ENCODE measurements at places on chromosomes 6 and 20. TPM values are rescaled to one million over a fixed set of nuclear protein-coding genes. Genes with fewer than 3 reads are reported as not detected.

DNA sequence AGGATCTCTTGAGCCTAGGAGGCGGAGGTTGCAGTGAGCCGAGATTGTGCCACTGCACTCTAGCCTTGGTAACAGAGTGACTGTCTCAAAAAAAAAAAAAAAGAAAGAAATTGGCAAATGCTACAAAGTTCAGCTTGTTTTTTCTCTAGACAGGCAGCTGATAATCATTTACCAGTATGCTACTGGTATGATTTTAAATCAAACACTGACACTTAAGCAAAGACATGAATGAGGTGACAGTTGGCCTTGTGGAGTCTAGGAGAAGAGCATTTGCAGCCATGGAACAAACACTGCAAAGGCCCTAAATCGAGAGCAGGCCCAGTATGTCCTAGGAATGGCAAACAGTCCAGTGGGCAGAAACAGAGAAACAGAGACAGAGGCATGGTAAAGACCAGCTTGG is 99.7 kb upstream of the CEP85L start:
- no peaks in the 10 kb centered on the region for H3K36me3 ChIP-seq
- H3K27me3 ChIP-seq: no peaks in the 10 kb centered on the region
- peaks cover 3% of the 10 kb centered on the region for H3K4me1 ChIP-seq
- DNase-seq: no peak

DNA sequence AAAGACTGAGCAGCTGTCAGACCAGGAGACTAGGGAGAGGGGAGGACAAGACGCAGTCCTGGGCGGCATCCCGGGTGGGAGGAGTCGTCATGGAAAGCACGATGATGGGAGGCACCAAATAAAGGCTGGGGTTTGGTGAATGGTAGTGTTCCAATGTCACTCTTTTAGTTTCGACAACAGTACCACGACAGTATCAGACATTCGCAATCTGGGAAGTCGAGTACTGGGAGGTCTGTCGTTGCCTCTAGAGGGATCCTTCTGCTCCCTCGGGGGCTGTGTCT is 32.1 kb downstream of the PSMG4 start:
- no peaks in the 10 kb centered on the region for H3K27me3 ChIP-seq
- DNase-seq: no peak
- no peak overlapping the region for H3K4me3 ChIP-seq
- H3K36me3 ChIP-seq: no peaks in the 10 kb centered on the region

DNA sequence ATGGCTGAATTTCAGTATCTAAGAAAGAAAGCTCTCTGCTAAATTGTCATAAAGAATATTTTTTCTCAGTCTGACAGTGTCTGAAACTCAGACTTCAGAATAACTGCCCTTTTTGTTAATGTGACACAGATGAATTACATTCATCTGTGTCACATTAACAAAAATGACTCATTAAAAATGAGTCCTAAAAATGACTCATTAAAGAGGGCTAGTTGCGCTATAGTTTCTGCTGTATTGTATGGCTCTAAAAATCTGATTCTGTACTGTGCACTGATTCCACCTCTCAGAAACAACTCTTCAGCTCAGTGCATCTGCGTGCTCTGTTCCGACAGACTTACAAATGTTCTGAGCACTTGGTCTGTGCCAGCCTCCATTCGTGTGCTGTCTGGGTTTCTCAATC is 15.0 kb downstream of the RNF114 start:
- H3K27ac ChIP-seq: no peak overlapping the region
- no peak for DNase-seq
- no peak overlapping the region for H3K4me3 ChIP-seq
- no peaks in the 10 kb centered on the region for H3K4me1 ChIP-seq
- peaks cover 12% of the 10 kb centered on the region for H3K36me3 ChIP-seq
- H3K27me3 ChIP-seq: no peaks in the 10 kb centered on the region

DNA sequence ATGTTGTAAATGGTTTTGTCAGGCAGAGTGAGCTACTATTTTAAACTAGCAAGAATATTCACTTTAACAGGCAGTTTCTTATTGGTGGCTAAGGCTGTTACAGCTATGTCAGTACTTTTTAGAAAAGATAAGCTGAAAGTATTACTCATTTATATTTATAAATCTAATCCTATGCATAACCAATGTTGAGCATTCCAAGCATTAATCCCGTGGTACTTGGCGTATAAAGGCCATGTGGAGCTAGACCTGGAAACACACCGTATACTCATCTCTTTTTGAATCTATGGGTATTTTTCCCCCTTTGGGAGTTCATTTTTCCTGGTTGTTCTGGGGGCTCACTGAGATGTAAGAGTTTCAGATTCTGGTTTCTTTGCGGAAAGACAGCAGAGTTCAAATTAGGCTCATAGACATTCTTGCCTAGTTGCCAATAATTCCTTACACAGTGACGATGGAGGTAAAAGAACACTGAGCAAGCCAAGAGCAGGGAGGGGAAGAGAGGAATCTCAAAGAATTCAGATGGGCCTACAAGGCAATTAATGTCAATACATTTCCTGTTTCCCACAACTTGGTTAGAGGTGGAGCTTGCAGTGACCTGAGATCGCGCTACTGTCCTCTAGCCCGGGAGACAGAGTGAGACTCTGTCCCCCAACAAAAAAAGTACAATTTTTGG is 211.5 kb downstream of the SOX4 start:
- H3K4me3 ChIP-seq: no peak overlapping the region
- no peak overlapping the region for H3K27ac ChIP-seq
- no peaks in the 10 kb centered on the region for H3K4me1 ChIP-seq
- no peaks in the 10 kb centered on the region for H3K27me3 ChIP-seq
- DNase-seq: no peak

DNA sequence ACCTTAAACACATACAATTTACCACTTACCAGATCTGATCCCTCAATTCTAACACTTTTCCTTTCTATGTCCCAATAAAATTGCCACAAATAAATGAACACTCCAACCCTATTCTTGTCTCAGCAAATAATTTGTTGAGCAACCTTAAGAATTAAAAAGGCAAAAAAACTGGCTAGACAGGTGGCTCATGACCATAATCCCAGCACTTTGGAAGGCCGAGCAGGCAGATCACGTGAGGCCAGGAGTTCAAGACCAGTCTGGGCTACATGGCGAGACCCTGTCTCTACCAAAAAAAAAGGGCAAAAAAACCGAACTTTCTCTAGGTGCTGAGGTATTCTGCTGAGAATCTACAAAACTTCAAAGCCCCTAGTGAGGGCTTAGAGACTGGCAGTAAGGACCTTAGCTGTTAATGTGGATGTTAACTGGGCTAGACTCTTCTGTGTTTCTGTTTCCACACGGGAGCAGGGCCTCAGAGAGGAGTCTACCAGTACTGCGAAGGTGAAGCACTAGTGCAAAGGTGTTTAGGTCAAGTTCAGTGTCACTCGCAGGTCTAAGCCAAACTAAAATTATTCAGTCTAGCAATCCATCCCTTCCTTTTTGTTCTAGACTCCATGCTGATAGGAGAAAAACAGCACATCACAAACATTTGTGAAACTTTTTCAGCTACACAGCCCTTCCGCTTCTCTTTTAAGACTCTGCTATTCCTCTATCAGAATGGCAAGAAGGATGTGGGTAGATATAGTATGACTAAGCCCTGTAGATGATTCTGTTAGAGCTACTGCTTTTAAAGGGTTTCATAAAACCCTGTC is 2.6 kb downstream of the FASTKD5 start:
- DNase-seq: no peak
- no peaks in the 10 kb centered on the region for H3K27me3 ChIP-seq
- H3K27ac ChIP-seq: no peak overlapping the region
- H3K4me1 ChIP-seq: peaks cover 19% of the 10 kb centered on the region
- no peak overlapping the region for H3K4me3 ChIP-seq

- H3K27ac ChIP-seq: no peak overlapping the region
- H3K36me3 ChIP-seq: no peaks in the 10 kb centered on the region
- H3K4me1 ChIP-seq: peaks cover 6% of the 10 kb centered on the region
- no peaks in the 10 kb centered on the region for H3K27me3 ChIP-seq
- no peak overlapping the region for H3K4me3 ChIP-seq
Observed at GRCh38 chr20:36579996-36580545, 6.7 kb downstream of the TGIF2 start.

- H3K4me1 ChIP-seq: no peaks in the 10 kb centered on the region
- DNase-seq: no peak
- H3K27ac ChIP-seq: no peak overlapping the region
- H3K4me3 ChIP-seq: no peak overlapping the region
- no peaks in the 10 kb centered on the region for H3K36me3 ChIP-seq
- H3K27me3 ChIP-seq: no peaks in the 10 kb centered on the region
Observed at GRCh38 chr6:136411025-136411325, 121.3 kb upstream of the BCLAF1 start.

DNA sequence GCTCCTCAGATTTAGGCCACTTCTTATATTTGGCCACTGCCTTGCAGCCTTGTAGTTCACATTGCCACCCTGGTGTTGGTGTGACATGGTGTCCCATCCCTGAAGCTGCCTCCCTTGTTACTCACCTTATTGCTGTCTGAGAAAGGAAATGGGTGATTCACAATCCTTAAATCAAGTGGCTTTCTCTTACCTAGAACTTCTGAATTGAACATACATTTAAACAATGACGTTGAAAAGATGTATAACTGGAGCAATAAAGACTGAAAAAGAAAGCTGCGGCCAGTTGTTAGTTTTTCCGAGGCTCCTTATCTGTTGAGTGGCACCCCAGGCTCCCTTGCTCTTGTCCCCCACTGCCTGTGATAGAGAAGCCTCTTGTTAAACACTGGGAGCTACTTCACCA is 28.8 kb upstream of the GNRH2 start:
- H3K27ac ChIP-seq: no peak overlapping the region
- H3K4me3 ChIP-seq: no peak overlapping the region
- no peak for DNase-seq
- H3K36me3 ChIP-seq: no peaks in the 10 kb centered on the region

- no peaks in the 10 kb centered on the region for H3K36me3 ChIP-seq
- no peaks in the 10 kb centered on the region for H3K4me1 ChIP-seq
- H3K27ac ChIP-seq: no peak overlapping the region
- no peak for DNase-seq
Observed at GRCh38 chr6:168666170-168666569, 225.2 kb downstream of the SMOC2 start.

GRCh38 chr6:143952947-143953701 is 54.9 kb downstream of the PLAGL1 start:
- DNase-seq: no peak
- H3K4me1 ChIP-seq: no peaks in the 10 kb centered on the region
- H3K27ac ChIP-seq: no peak overlapping the region
- H3K36me3 ChIP-seq: no peaks in the 10 kb centered on the region
- no peak overlapping the region for H3K4me3 ChIP-seq

DNA sequence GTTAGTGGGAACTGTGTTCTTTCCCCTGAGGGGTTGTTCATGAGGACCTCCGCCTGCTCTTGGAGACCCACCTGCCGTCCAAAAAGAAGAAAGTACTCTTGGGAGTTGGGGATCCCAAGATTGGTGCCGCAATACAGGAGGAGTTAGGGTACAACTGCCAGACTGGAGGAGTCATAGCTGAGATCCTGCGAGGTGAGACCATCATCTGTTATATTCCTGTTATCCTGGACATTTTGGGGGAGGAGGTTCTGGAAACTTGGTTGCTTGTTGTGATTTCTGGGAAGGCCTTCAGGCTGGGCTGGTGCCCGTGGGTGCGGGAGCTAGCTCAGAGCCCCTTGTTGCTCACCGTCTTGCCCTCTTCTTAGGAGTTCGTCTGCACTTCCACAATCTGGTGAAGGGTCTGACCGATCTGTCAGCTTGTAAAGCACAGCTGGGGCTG is 2.0 kb downstream of the NOP56 start:
- H3K36me3 ChIP-seq: peaks cover 7% of the 10 kb centered on the region
- DNase-seq: no peak
- no peaks in the 10 kb centered on the region for H3K27me3 ChIP-seq

GRCh38 chr20:22368235-22368634 is 216.1 kb downstream of the FOXA2 start:
- no peaks in the 10 kb centered on the region for H3K27me3 ChIP-seq
- no peak overlapping the region for H3K27ac ChIP-seq
- no peak overlapping the region for H3K4me3 ChIP-seq
- no peak for DNase-seq
- no peaks in the 10 kb centered on the region for H3K4me1 ChIP-seq
- H3K36me3 ChIP-seq: no peaks in the 10 kb centered on the region

- H3K4me1 ChIP-seq: no peaks in the 10 kb centered on the region
- no peak for DNase-seq
- H3K4me3 ChIP-seq: no peak overlapping the region
- no peaks in the 10 kb centered on the region for H3K36me3 ChIP-seq
- no peak overlapping the region for H3K27ac ChIP-seq
- no peaks in the 10 kb centered on the region for H3K27me3 ChIP-seq
Observed at GRCh38 chr6:135283926-135284325, 102.8 kb downstream of the MYB start.

GRCh38 chr20:15992564-15992963 is 580.7 kb downstream of the KIF16B start:
- DNase-seq: no peak
- H3K36me3 ChIP-seq: no peaks in the 10 kb centered on the region
- H3K4me3 ChIP-seq: no peak overlapping the region
- H3K27me3 ChIP-seq: no peaks in the 10 kb centered on the region
- no peak overlapping the region for H3K27ac ChIP-seq

- peaks cover 4% of the 10 kb centered on the region for H3K36me3 ChIP-seq
- no peaks in the 10 kb centered on the region for H3K4me1 ChIP-seq
- H3K27ac ChIP-seq: no peak overlapping the region
- no peak overlapping the region for H3K4me3 ChIP-seq
- no peak for DNase-seq
Observed at GRCh38 chr6:75818098-75818855, 69.2 kb downstream of the MYO6 start.

- peak overlapping the region; percentile 42 for H3K27ac ChIP-seq
- H3K36me3 ChIP-seq: no peaks in the 10 kb centered on the region
- no peak overlapping the region for H3K4me3 ChIP-seq
Observed at GRCh38 chr6:167762259-167762962, 64.3 kb upstream of the AFDN start.

DNA sequence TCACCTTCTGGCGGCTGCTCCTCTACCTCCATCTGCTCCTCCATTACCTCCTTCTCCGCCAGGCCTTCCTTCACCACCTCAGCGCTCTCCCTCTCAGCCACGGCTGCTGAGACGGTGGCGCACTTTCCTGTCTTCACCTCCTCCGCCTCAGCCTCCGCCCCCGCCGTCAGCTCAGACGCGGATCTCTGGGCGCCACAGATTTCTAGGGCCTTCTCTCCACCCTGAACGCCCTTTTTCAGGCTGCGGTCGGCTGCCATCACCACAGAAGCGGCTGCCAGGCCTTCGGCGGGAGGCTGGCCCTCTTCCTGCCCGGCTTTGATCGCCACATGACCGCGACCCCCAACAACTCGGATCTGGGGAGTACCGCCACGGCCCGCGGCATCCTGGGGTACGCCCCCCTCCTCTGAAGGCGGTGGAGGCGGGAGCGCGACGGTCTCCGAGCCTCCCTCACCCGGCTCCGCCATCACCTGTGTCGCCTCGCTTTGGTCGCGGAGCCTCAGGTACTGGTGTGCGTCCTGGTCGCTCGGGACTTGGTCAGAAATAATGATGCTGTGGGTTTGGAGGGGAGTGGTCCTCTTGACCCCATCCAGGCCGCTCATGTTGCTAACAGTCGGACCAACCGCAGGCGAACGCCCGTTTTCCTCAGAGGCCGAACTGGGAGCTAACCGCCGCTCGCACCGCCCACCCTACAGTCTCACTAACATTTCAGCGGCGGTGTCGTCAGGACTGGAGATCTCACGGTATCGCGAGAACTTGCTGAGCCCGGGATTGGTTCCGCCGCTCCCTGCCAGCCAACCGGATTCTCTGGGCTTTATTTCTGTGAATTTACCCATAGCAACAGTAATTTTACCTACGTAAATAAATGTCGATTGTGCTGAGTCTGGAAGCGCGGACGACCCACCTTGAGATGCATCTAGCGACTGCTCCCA is at the start of gene TSPYL1:
Gene TSPYL1, minus strand, starts transcription at position 699 of the 929 bp plus-strand sequence. Its CDS starts 100 bp downstream, at position 599.
- no peaks in the 10 kb centered on the region for H3K36me3 ChIP-seq
- H3K4me1 ChIP-seq: peaks cover 6% of the 10 kb centered on the region
- H3K4me3 ChIP-seq: peak within 1 kb of the TSS; percentile 76

THBD gene
- 5.9 TPM for total RNA-seq

CRISP2 gene
- 0.25 TPM for total RNA-seq

TMEM14B gene
- 39.0 TPM for total RNA-seq

RBPJL gene
- 270 TPM for total RNA-seq
